ENCODE measurements at places on chromosomes 4 and X. TPM values are rescaled to one million over a fixed set of nuclear protein-coding genes. Genes with fewer than 3 reads are reported as not detected.

Gene ITM2A
- 2.1 TPM for total RNA-seq

Gene IBSP
- not detected for total RNA-seq

Gene USP53
- total RNA-seq = 9.9 TPM

Gene NLGN4X
- not detected for total RNA-seq

Gene ASB9
- 1.4 TPM for total RNA-seq

Gene GYG2
- 2.6 TPM for total RNA-seq

Gene UNC5C
- total RNA-seq = 4.1 TPM

Gene ERAS
- total RNA-seq = not detected

Gene FREM3
- total RNA-seq = not detected
